H7 (cell line): ENCODE measurements at places on chromosomes 6 and 20.

DNA sequence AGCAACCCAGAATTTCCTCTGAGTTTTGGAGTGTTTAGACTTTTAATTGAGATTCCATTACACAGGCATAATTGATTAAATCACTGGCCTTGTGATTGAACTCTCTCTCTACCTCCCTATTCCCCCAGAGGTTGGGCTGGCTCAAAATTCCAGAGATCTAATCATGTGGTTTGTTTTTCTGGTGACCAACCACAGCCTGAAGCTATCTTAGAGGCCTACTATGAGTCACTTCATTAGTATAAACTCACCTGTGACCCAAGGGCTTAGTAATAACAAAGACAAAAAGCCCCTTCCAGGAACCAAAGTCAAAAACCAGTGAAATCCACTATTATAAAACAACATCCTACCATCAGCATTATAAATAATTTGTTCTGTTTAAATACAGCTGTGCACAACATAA lies 992.5 kb upstream of the CITED2 start:
- DNase-seq = no peak

DNA sequence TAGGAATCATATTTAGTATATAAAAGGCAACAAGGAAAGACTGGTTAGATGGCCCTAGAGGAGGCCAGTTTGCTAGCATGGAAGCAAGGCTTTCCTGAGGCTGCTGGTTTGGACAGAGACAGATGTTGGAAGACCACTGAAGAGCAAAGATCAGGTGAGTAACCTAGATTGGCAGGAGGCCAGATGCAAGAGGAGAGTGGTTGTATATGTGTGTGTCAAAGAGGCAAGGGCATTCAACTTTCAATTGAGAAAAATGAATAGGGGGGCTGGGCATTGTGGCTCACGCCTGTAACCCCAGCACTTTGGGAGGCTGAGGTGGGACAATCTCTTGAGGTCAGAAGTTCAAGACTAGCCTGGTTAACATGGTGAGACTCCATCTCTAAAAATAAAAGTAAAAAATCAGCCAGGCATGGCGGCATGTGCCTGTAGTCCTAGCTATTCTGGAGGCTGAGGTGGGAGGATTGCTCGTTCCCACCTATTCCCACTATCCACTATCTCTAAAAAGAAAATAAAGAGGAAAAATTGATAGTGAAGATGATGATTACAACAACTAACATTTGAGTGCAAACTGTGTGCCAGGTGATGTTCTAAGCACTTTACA lies 79.8 kb downstream of the PRDM1 start:
- DNase-seq = no peak

- peak; percentile 41 for DNase-seq
These were observed 776.4 kb downstream of the C6orf118 start for GRCh38 chr6:164533045-164533362.

- DNase-seq = no peak
These were observed 151.6 kb upstream of the PTPRK start for GRCh38 chr6:128672023-128672422.

DNA sequence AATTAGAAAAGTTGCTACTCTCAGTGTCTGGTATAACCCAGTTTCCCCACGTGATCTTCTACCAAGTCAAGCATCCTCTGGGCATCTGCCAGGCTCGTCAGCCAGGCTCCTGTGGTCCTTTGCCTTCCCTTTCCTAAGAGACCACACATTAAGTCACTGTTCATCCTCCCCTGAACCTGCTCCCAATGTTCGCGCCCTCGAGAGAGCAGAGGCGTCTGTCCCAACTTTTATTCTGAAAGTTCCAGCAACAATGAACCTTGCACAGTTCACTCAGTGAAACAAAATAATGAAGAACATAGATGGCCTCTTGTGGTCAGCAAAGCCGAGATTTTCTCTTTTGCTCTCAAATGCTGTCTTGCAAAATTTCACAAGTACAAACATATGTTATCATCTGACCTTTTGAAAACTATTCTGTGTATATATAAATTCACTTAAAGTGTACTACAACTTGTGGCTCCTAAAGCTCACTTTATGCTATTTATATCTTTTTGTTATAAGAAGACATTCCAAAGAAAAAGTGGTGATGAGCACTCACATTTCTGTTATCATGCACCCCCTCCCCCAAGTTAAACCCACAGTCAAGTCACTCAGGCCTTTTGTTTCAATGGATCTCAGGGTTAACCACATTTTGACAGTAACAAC lies 39.2 kb upstream of the NHSL1 start:
- DNase-seq = no peak

- no peak for DNase-seq
These were observed 48.1 kb downstream of the SLC22A3 start for GRCh38 chr6:160396292-160396691.
